ENCODE measurements at places on chromosomes 3 and 15. TPM values are rescaled to one million over a fixed set of nuclear protein-coding genes. Genes with fewer than 3 reads are reported as not detected.

Gene TMEM207
- not detected for total RNA-seq

Gene TIGIT
- total RNA-seq = not detected

Gene LDHAL6B
- not detected for total RNA-seq

Gene BFSP2
- total RNA-seq = not detected

Gene ZDHHC23
- 1.9 TPM for total RNA-seq

Gene GCNT3
- not detected for total RNA-seq

Gene TIMP4
- 0.40 TPM for total RNA-seq

Gene GOLGA6B
- total RNA-seq = not detected

Gene SOX2
- not detected for total RNA-seq

Gene SPSB4
- total RNA-seq = 0.22 TPM

Gene UROC1
- total RNA-seq = not detected

Gene SLC22A14
- total RNA-seq = not detected

Gene DHFR2
- 2.1 TPM for total RNA-seq

Gene CLDN11
- 395 TPM for total RNA-seq

Gene IRAK2
- total RNA-seq = 11.1 TPM

Gene SLC27A2
- total RNA-seq = not detected

Gene TNFAIP8L3
- total RNA-seq = 38.3 TPM

Gene FBXL22
- not detected for total RNA-seq

Gene DAZL
- not detected for total RNA-seq

Gene PLIN1
- total RNA-seq = 0.12 TPM

Gene GOLGA6L7
- not detected for total RNA-seq

Gene SPATA12
- total RNA-seq = 0.14 TPM

Gene CERS3
- not detected for total RNA-seq

Gene SLC12A8
- total RNA-seq = 0.86 TPM

Gene DUOXA1
- total RNA-seq = not detected

Gene ANXA2
- total RNA-seq = 2,636 TPM
